ENCODE measurements at places on chromosomes 16 and 17.

GRCh38 chr17:75549246-75550138 lies 24.0 kb downstream of the LLGL2 start:
- DNase-seq = no peak

DNA sequence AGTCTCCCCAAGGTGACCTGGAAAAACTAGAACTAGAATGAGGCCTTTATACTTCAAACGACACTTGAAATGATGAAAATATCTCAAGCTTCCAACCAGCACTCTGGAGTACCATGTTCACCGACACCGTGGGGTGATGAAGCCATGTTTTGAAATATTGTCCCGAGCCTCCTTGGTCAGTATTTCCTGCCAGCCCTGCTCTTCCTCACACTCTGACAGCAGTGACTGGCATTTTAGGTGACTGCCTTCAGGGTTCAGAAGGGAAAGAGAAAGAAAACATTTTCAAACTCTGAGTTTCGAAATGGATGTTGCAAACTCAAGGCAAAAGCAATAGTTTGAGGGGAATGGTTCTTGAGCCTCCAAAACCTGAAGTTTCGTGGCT lies 39.3 kb upstream of the IRX6 start:
- no peak for DNase-seq

DNA sequence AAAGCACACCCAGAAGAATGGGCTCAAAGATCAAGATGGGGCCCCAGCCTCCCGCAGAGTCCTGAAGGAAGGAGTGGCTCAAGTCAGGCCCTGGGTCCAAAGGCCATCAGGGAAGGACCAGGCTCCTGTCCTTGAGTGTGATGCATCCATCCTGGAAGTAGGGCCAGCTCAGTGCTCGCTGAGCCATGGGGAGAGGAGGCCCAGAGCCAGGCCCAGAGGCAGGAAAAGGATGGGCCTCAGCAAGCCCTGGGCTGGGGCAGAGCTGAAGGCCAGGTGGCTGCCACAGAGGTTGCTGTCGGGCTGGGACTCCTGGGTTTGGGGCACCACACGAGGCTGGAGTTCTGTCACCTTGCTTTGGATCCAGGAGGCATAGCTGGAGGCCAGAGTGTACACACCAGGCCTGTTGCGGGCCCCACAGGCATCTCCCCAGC lies 3.7 kb downstream of the PRSS8 start:
- DNase-seq = no peak

DNA sequence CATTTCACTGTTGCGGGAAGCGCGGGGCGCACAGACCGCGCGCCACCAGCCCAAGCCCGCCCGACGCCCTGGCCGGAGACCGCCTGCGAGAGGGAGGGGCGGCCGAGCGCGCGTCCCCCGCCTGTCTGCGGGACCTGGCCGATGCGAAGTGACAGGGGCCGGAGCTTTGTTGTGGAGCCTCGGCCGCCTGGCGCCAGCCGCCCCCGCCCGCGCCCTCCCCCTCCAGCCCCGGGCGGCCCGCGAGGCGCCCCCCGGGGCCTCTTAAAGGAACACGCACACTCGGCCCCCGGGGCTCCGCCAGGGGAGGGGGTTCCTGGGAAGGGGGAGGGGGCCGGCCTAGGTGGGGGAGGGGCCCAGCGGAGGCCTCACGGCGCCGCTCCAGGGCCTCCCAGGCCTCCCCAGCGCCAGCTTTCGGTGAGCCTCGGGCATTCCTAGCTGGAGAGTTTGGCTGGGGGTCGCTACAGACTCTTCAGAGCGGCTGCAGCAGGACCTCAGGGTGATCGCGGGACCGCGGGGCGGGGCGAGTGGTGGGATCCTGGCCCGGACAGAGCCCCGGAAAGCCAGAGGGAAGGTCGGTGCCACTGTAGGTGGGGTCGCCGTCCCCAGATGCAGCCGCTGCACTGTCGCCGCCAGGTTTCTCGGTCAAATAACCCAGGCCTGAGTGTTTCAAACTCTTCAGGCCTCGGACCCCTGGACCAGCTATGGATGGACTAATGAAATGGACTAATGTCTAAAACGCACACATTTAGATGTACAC lies 2.4 kb upstream of the TBX2 start:
- no peak for DNase-seq

GRCh38 chr17:17677299-17678040 lies 3.8 kb upstream of the RAI1 start:
- DNase-seq = no peak

DNA sequence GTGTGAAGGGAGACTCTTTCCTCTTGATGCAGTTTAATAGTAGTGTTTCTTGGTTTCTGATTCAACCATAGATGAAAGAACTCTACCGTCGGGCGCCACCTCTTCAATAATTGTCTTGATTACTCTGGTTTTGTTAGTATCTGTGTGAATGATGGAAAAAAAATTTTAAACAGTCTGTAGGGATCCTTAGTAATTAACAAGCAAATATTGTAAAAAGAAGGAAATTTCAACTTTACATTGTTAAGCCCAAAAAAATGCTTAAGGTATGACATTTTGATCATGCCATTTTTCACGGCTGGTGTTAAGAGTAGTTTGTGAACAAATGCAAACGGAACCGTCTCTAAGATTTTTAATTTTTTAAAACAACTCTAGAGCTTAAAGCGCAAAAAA lies 4.1 kb downstream of the KRT10 start:
- no peak for DNase-seq

DNA sequence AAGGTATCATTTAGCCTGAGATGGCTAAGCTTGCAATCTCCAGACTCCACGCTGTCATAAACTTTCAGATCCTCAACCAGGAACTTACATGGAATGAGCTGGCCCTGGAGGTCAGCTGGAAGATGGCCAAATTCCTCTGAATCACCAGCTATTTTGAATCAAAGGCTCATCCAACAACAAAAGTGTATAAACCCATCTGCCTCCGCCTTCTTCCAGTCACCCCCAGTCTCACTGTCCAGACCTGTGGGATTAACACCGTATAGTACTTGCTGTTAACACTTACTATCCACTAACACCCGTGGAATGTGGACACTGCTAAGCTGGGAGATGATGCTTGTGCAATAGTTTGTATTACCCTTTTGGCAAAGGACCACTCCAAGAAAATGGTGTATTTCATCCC lies 1.9 kb upstream of the LCMT1 start:
- DNase-seq = peak; percentile 95

GRCh38 chr16:11218604-11218962 lies 37.4 kb downstream of the SOCS1 start:
- no peak for DNase-seq
